ENCODE measurements at places on chromosomes 7 and 10.

DNA sequence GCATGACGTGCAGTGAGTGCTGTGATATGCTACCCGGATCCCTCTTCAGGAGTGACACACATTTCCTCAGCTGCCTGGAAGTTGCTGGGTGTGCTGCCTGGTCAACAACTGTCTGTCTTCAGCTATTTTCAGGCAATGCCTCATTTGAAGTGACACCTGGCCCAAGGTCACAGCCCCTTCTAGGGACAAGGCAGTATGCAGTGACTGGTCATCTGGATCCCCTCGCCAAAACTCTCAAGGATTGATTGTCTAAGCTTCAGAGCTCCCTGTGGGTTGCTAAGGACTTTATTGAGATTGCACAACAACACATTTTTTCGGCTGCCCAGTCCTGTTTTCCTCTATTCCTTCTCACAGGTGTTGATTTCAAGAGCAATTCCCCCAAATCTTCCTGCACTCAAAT, 108.8 kb downstream of the GNAI1 start:
- no peak for DNase-seq

DNA sequence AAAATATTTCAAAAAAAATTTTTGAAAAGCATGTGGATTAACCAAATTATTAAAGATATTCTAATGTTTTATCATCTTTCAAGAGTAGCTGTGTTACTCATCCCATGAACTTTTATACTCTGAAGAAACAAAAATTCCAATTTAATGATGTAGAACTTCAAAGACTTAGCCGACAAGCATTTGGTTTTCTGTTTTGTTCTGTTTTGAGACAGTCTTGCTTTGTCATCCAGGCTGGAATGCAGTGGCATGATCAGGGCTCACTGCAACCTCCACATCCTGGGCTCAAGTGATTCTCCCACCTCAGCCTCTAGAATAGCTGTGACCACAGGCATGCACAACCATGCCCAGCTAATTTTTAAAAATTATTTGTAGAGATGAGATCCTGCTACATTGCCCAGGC, 17.8 kb upstream of the LCOR start:
- DNase-seq: no peak

GRCh38 chr7:23895666-23896096, 185.7 kb downstream of the STK31 start:
- DNase-seq: no peak

GRCh38 chr7:155885167-155886155, 73.2 kb upstream of the SHH start:
- DNase-seq: no peak

GRCh38 chr7:93938293-93938692, 16.8 kb downstream of the GNG11 start:
- no peak for DNase-seq

DNA sequence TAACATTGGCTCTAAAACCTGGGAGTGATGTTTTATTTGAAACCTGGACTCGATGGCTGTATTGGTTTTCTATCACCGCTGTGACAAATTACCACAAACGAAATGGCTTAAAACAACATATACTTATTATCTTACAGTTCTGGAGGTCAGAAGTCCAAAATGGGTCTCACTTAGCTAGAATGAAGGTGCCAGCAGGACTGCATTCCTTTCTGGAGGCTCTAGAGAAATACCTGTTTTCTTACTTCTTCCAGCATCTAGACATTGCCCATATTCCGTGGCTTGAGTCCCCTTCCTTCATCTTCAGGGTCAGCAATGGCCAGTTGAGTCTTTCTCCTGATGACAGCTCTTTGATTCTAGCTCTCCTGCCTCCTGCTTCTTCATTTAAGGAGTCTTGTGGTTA, 44.3 kb upstream of the STEAP1B start:
- DNase-seq: no peak

DNA sequence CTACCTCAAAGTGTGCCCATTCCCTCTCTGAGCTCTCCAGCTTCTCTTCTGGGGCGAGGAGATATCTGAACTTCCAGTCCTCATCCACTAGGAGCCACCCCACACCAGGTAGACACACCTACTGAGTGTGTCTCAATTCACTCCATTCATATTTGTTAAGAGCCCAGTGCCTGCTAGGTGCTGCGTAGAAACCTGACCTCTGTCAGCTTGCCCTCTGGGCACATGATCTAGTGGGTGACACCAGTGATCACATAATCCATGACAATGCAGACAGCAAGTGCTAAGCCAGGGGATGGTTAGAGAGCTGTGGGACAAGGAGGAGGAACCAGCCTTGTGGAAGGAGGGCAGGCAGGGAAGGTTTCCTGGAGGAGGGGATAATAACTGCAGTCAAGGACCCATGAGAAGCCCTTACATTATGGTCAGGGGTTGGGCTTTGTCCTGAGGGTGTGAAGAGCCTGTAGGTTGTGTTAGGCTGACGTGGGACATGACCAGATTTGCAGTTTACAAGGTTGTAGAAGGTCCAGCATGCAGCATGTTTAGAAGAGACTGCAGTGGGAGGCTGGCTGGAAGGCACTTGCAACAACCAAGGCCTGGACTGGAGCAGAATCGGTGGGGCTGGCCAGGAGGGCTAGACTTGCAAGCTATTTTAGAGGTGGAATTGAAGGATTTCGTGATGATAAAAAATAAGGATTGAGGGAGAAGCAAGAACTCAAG, 81.8 kb downstream of the COL13A1 start:
- no peak for DNase-seq

DNA sequence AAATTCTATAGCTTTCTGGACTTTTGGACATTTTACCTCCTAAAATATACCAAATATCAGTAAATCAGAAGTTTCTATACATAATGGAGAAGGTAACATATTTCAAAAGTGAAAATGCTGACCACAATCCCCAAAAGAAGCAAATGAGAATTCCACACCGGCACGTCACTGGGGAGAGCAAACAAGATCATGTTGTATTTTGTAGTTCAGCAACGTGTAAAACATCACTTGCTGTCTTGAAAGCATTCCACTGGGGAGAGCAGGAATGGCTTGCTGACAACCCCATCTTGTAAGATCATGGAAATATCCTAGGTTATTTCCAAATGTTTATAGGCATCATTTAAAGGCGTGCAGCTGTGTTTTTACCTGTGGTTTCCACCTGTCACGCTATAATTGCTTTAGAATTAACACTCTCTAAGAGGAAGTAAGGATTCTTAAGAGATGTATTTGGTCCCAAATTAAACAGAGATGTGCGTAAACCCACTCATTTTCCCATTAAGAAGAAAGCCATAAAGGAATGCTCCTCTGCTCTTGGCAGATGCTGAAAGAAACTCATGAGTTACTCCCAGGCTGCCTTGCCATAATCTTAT, 397.1 kb upstream of the POT1 start:
- DNase-seq: no peak

DNA sequence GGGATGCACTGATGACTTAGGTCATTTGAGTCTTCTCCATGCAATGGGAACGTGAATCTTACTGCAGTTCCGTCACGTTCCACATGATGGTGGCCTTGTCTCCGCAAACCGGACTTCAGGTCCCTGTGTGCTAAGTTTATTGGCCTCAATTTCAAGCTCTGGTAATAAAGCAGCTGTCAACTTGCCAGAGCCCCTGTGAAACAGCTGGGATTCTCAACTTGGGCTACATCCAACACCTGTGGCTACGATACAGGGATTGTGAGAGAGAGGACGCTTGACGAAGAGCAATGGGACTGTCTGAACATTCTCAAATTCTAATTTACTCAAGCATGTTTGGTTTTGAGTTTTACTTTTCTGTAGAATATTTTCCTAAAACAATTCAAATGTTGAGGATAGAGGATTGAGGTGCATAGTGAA, 174.2 kb downstream of the PTN start:
- DNase-seq: peak; percentile 78

- DNase-seq: no peak
These were observed 205.3 kb downstream of the TAX1BP1 start for GRCh38 chr7:27945058-27945795.

GRCh38 chr10:110553905-110554304, 13.6 kb upstream of the SMC3 start:
- DNase-seq: no peak

DNA sequence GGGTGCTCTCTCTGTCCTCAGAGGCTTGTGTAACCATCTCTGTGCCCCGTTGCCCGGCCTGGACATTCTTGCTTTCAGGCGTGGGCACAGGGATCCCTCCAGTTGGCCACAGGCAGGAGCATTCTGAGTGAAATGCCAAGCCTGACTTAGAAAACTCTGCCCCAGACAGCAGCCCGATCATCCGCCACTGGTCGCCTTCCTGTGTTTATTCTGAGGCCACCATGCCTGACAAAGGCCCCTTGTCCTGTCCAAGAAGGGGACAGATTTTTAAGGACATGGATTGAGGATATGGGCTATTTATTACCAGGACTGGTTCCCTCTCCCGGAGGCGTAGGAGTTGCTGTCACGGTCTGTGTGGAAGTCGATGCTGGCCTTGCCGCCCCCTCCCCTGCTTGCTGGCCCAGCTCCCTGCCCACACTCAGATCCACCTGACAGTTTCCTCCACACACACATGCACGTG, 54.3 kb downstream of the SPOCK2 start:
- no peak for DNase-seq

DNA sequence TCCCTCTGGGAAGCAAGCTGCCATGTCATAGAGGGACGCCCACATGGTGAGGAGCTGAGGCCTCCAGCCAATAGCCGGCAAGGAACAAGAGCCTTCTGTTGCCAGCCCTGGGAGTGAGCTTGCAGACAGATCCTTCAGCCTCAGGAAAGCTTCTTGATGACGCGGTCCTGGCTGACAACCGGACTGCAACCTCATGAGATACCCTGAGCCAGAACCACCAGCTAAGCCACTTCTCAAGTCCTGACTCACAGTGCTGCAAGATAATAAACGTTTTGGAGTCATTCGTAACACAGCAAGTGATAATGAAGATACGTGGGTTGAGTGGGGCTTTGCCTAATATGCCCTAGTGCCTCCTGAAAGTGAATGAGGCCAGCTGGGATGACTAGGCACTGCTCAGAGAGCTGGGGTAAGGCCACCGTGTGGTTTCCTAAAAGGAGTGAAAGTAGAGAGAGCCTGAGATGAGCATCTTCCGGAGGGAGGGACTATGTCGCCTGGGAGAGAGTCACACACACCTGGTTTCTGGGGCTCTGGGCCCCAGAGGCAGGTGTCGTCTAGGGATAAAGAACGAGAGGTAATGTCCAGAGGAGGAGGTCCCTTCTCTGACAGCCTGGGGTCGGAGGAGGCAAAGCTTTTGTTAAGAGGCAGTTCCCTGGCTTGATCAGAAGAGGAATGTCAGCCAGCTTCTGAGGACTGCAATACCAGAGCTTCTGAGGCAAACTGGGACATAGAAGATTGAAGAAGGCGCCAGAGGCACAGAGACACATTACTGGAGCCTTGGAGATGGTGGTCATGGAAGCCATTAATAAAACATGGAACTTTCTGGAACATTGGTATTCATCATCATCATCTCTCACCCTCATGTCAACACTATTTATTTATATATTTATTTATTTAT, 53.6 kb downstream of the PYROXD2 start:
- DNase-seq: no peak

DNA sequence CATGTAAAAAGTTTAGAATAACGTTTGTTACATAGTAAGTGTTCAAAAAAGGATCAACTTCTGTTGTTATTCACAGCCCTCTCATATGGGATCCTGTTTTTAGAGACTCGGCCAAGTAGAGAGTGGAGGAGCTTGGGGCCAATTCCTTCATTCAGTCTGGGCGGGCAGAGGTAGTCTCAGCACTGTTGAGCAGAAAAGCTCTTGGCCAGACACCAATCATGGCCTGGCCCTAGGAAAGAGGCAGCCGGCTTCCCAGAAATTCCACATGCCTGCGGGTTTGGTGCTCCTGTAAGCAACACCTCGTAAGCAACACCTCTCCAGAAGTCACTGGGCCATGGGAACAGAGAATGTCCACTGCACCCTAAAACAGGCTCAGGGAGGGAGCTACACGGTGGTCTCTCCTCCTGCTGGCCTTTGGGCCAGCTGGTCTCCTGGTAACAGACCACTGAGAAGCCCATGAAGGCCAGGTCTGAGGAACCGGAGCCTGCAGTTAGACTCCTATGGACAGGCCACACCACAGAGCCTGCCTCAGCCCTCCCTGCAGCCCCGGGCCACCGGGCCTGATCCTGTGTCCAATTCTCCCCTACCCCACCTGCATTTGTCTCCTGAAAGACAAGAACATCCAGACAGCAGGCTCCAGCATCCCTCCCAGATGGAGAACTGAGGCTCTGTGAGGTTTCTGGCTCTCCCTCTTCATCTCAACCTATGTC, 149.1 kb downstream of the GRID1 start:
- no peak for DNase-seq

DNA sequence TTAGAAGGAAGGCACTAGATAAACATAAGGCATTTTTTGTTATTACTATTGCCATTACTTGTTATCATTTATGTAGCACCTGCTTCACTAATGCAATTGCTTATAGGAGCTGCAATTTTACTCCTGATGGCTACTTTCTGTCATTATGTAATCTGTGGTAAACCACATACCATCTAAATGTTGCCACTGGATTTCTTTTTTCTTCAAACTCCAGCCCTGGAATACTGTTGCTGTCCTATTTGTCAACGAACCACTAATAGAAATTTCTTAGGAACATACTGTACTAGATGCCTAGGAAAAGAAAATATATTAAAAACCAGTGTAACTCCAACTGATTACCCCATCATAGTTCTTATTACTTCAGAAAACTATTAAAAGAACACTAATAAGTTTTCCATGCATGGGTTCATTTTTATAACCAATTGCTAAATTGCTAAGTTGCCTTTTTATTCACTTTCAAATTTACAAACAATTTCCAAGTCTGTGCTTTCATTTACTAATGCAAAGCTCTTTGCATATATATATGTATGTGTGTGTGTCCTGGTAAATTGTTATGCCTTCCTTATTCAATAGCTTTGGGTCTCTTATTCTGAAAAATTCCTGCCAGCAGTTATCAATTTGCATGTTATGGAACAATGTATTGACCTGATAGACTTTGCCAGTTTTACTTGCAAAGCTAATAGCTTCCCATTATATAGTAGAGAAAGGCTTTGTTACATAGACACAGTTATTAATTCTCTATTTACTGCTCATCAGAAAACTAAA, 287.4 kb downstream of the EXOC4 start:
- DNase-seq: no peak

- no peak for DNase-seq
These were observed 79.5 kb downstream of the TCERG1L start for GRCh38 chr10:131231965-131232541.

Data from renal cortex interstitium (tissue), 15 donors.